ENCODE measurements at places on chromosomes 3 and 15.

- no peak for DNase-seq
Measured at GRCh38 chr3:33278163-33278562, 921 bp downstream of the FBXL2 start.

DNA sequence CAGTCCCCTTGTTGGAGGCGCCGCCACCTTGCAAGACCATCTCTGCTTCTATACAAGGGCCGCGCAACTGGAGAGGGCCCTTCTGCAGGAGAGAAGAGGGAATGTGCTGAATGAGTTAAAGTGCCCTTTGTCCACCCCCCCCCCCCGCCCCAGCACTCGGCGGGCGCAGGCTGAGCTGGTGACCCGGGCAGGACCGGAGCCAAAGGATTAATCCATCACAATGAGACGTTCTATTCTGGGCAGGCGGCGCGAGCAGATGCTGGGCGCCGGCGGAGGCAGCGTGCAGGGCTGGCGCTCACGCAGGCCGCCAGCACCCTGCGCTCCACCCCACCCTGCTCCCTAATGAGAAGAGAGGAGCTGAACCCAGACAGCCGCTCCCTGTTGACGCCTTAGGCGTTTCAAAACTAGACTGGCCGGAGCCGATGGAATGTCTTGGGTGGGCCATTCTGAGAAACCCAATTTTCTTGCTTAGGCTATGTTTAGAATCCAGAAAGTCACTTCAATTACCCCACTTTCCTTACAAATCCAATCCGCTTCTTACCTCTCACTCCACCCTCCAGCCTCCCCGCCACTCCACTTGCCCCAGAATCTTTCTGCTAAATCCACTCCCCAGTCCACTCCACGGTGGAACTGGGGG lies 32.9 kb downstream of the GJD2 start:
- DNase-seq: no peak

DNA sequence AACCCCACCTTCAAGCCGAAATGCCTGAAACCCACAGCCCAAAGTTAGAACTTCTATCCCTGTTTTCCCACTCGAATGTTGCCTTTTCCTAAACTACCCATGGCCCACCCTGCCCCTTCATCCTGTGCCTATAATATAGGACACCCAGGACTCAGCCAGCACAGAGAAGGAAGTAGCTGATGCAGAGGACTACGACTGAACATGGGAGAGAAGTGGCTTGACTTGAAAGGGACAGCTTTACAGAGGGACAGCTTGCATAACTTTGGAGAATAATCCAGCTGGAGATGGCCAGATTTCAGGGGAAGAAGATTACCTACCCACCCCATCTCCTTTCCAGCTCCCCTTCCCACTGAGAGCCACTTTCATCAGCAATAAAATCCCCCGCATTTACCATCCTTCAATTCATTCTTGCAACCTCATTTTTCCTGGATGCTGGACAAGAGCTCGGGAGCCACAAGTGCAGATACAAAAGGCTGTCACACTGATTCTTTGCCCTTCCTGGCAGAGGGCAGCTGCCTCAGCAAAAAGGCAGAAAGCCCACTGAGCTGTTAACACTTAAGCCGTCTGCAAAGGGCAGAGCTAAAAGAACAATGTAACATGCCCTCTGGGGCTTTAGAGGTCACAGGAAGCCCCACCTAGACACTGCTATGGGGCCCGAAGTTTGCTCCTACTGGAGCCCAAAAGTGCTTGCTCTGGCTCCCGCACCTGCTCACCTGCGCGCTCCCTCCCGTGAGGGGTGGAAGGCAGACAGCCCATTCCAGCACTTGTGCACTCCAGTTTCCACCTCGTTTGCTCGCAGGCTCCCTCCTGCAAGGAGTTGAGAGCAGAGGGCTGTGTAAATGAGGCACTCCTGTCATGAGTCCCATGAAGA lies 224.0 kb downstream of the TBC1D5 start:
- DNase-seq: no peak

DNA sequence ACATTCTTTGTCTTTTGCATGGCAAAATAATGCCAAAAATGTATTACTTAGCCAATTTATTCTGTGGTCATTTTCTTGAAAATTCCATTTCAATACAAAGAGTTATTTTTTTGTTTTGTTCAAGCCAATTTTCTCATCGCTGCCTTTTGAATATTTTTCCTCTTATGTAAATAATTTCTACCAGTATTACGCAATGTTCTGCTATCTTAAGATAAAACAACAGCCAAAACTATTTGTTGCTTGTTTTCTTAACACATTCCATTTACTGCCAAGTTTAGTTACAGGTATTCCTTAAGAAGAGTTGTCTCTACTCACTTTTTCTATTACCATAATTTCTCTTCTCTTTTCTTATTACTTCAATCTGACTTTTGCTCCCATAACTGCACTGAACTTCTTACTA lies 163.1 kb downstream of the ROBO1 start:
- no peak for DNase-seq

GRCh38 chr3:195068084-195069080 lies 202.6 kb downstream of the XXYLT1 start:
- no peak for DNase-seq

DNA sequence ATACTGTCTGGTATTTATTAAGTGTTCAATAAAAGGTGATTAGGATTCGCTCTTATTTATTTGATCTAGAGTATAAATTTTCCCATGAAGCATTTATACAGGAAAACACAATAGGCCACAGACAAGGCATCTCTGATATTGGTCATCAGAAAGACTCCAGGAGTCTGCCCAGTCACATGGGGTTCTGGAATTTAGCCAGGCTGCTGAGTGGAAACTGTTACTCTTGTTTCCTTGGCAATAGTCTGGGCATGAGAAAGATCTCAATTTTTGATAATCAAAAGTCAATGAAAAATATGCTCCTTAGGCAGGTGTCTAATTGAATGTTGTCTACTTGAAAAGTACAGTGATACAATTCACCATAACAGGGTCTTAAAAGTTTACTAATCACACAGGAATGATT lies 161.2 kb downstream of the FRMD5 start:
- DNase-seq: no peak
